Activated naive CD4-positive, alpha-beta T cell treated with anti-CD3 and anti-CD28 coated beads for 36 hours (primary cell): ENCODE measurements at places on chromosomes 11 and 22.

DNA sequence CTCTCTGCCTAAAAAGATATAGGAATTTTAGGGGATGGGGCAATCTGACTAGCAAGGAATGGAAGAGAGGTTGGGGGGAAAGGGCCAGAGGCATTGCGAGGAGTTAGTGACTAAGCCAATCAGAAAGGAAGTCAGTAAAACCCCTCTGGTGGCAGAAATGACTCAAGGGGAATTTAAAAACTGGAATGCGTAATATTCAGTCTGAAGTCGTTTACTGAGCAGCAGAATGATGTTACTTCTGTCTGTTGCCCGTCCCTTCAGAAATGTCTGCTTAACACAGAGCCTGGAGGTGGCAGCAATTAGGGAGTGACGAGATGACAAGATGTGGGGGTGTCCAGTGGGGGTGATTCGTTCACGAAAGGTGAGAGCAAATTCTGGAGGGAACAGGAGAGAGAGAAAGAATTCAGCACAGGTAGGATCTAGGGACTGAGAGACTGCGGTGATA is 107.7 kb upstream of the CLMP start:
- DNase-seq, result peak; percentile 70

- DNase-seq, result no peak
Measured at GRCh38 chr11:65288706-65289536, 25.7 kb upstream of the CDC42EP2 start.

DNA sequence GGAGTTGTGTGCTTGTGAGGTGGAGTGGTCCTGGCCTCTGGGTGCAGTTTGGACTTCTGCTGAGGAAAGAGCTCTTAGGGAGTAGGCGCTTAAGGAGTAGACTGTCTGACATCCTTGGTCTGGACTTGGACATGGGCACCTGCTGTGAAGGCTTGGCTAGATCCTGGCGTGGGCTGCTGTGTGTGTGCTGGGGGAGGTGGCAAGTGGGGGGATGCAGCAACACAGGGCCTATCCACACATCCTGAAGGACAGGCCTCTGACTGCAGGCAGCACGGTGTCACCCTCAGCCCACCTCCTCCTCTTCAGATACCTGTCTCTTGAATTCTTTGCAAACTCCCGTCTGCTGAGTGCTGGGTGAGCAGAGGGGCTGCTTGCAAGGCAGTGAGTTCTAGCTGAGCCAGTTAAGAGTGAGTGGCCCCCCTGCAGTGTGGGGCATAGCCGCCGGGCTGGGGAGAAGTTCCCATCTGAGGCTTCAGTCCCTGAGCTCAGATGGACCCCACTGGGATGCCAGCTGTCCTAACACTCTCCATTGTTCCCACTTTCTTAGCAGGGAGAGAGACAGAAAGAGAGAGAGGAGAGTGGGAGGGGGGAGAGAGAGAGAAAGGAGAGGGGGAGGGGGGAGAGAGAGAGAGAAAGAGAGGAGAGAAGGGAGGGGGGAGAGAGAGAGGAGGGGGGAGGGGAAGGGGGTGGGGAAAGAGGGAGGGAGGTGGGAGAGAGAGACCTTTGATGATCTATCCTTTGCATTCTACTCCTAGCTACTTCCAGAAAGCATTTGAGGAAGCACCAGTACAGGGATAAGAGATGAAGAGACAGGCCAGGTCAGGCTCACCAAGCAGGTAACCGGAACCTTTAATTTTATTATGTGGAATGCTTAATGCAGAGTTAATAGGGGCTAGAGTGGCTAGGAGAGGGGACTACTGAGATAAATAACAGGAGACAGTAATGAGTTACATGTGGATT is 12.6 kb downstream of the SOX10 start:
- DNase-seq, result no peak

- DNase-seq, result no peak
Measured at GRCh38 chr11:95917193-95918036, 6.5 kb downstream of the MTMR2 start.

GRCh38 chr11:115884800-115885534 is 380.8 kb upstream of the CADM1 start:
- no peak for DNase-seq
